ENCODE measurements at places on chromosomes 12 and 14. TPM values are rescaled to one million over a fixed set of nuclear protein-coding genes. Genes with fewer than 3 reads are reported as not detected.
A peak's percentile ranks its signal among the peaks of the same experiment; 100 is the strongest.

LMNTD1 gene
- not detected for total RNA-seq

CLEC1B gene
- not detected for total RNA-seq

FBXW8 gene
- total RNA-seq = 14.3 TPM

C1R gene
- 764 TPM for total RNA-seq

CFAP54 gene
- 3.0 TPM for total RNA-seq

SSPN gene
- 53.7 TPM for total RNA-seq

GRCh38 chr12:89547101-89547500 lies 21.3 kb upstream of the POC1B start:
- ATAC-seq = no peak

GRCh38 chr12:80778005-80778541 lies 61.4 kb downstream of the MYF5 start:
- ATAC-seq = peak; percentile 69

GRCh38 chr14:36971263-36971855 lies 201.0 kb downstream of the SLC25A21 start:
- ATAC-seq = no peak

GRCh38 chr14:75875958-75876357 lies 105.8 kb downstream of the TGFB3 start:
- no peak for ATAC-seq

DNA sequence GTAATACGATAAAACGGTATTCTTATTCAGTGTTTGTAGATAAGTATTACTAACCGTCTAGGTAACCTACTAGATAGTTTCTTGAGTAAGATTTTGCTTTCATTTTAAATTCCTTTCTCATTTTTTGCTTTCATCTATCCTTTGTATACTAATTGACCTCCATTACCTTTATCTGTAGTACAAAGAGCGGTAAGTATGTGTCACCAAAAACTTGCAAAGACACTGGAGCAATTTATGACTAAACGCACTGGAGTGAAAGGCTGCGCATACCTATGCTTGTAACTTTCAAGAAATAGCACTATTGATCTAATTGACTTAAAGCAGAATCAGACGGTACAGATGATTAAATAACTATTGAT lies 1.7 kb downstream of the ARHGAP5 start:
- ATAC-seq = no peak

DNA sequence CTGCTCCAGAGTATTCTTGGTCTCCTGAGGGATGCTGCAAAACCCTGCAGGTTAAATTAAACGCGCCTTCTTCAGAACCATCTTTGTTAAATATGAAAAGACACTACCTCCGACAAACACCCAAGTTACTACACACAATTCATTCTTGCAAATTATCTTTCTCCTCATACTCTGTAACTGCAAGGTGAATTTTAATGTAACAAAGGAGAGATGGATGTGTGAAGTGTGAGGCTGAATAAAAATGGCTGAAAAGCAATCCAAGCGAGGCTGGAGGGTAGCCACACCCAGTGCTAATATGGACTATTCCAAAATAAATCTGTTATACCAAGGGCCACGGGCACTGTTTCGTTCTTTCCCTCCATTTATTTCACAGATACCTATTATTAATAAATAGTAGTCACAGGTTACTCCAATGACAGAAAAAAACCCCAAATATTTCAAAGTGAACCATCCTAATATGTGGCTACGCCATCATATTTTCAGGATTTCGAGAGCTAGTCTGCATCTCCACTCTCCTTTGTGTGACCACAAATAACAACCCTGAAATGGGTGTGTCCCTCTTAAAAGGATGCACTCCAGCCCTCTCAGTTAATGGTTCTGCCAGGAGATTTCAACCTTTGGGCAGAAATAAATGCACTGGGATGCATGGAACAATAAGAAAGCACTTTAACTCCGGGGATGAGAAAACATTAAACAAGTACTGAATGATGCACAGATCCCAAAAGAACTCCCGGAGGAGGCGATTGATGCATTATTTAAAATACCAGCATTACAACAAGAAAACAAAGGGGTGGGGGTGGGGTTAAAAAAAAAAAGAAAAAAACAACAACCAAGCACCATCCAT lies 53.1 kb upstream of the CCDC175 start:
- ATAC-seq = no peak

GRCh38 chr12:122471324-122472226 lies 29.2 kb downstream of the ZCCHC8 start:
- ATAC-seq = peak; percentile 68

Data from gastroesophageal sphincter (tissue), 4 donors.